Stimulated activated CD4-positive, alpha-beta T cell treated with anti-CD3 and anti-CD28 coated beads, Interleukin-4, amount 100 ng/mL, for 1 hour (primary cell): ENCODE measurements at places on chromosomes 3 and 15.
A peak's percentile ranks its signal among the peaks of the same experiment; 100 is the strongest.

DNA sequence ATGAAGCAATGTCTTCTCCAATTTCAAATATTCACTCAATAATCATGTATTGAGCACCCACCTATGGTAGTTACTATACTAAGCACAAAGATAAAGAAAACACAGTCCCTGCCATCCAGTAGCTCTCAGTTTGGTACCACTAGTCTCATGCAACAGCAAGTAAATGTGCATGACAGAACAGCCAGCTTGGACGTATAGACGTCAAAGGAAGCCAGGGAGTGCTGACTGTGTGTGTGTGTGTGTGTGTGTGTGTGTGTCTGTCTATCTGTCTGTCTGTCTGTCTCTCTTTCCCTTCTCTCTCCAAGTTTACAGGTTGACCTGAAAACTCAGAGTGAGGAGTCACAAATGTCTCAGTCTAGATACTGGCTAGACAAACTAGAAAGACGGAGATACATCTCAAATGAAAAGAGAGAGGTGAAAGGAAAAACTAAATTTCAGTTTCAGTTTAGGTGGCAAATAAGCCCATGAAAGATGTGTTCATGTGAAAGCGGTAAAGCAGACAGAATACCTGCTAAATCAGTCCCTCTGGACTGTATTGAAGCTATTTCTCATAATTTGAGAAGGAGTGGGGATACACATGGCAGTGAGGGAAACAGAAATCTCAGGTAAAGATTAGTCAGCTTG is 141.1 kb upstream of the PTPRG start:
- no peak for DNase-seq

- DNase-seq: no peak
Measured at GRCh38 chr3:66537735-66538134, 36.9 kb upstream of the LRIG1 start.

DNA sequence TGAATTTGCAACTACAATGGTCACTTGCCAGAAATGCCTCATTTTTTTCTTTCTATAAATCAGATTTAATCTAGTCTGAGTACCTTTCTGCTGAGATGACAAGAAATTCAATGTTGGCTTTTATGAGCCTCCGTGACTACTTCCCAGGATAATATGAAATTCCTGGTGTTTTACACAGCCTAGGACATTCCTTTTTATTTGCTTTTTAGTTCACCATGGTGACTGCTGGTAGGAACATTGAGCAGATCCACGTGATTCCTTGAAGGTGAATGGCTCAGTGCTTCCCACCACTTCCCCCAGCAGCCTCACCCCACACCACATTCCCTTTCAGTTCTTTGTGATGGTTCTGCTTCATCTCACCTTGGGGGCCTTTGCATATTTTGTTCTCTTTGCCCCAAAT is 4.3 kb upstream of the NPTN start:
- no peak for DNase-seq

DNA sequence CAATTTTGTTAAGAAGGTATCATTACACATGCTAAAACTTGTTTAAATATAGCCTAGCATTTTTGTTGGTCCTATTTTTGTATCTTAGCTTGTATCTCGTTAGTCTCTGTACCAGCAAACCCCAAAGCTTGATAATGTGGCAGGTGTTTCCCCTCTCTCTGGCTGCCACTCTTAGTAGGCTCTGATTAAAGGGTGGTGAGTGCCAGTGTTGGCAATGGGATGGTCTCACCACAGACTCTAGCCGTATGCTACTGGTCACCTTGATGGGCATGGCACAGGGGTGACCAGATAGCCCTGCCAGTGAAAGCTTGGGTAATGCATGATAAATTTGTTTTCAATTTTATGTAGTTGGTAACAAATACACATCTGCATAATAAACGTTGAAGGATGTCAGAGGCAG is 188.3 kb downstream of the CFAP20DC start:
- DNase-seq: no peak

DNA sequence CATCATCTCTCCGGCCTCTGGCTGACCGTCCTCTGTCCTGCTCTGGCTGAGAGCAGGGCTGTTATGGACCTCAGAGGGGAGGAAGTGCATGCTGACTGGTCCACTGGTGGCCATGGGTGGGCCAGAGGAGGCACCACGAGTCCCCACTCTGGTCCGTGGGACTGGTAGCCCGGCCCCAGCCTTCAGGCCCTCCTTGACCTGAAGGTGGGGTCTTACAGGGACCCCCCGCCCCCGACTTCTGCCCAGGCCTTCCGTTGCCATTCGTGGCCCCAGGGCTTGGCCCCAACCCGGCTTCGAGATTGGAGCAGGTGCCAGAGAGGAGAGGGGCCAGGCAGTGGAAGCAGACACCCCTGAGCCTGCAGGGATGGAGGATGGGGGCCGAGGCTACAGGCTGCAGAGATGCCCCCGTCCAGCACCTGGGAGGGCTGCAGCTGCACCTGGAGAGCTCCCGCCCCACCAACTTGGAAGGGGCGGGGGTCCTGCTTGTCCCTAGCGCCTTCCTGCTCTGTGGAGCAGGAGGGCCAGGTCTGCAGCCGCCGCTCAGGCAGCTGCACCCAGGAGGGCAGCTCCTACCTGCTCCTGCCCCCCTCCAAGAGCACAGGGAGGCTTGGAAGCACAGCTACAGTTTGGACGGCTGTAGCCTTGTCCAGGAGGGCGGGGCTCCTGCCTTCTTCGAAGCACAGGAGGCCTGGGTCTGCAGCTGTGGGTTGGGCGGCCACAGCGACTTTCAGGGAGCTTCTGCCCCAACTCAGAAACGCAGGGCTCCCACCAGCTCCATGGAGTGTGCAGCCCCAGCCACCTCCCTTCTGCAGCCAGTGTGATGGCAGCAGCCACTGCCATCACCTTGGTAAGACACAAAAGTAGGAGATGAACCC is 142.5 kb downstream of the KLF13 start:
- DNase-seq: no peak

DNA sequence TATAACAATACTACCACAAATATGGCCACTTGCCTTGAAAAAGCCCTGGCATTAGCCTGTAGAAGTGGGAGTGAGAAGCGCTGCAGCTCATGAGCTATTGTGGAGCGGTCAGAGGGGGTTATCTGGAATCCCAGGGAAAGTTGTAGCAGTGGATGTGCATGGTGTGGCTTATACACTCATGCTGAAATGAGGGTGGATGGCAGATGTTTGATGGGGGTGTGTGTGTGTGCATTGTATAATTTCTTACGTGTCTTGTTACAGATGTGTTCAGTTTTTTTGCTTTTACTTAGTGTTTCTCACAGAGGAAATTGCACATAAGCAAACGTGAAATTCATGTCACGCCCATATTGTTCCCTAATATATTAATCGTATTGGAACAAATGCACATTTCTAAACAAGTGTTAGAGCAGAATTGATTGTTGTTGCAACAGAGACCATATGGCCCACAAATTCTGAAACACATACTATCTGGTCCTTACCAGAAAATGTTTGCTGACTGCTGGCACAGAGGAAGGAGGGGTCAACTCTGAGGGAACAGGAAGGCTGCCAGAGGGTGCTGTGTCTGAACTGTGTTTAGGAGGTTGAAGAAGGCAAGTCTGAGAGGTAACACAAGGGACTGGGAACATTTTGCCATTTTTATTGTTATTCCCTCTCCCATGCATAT is 200.0 kb upstream of the CFAP20DC start:
- DNase-seq: no peak

DNA sequence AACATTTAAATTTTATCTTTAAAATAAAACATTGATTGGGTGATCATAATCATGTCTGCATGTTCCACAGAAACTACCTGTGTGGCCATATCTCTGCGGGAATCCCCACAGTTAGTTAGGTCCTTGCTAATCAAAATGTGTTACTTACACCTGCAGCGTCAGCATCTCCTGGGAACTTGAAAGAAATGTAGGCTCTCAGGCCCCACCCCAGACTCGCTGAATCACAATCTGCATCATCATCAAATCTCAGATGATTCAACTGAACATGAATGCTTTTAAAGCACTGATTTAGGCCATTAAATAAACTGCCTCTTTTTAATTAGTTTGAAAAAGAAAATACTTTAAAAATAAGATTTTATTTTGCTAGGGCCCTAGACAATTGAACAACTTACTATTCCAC is 577.8 kb downstream of the PYDC2 start:
- DNase-seq: no peak

- no peak for DNase-seq
Measured at GRCh38 chr3:79160421-79160820, 607.4 kb downstream of the ROBO1 start.

GRCh38 chr15:31267161-31268107 is 59.2 kb upstream of the KLF13 start:
- DNase-seq: no peak

DNA sequence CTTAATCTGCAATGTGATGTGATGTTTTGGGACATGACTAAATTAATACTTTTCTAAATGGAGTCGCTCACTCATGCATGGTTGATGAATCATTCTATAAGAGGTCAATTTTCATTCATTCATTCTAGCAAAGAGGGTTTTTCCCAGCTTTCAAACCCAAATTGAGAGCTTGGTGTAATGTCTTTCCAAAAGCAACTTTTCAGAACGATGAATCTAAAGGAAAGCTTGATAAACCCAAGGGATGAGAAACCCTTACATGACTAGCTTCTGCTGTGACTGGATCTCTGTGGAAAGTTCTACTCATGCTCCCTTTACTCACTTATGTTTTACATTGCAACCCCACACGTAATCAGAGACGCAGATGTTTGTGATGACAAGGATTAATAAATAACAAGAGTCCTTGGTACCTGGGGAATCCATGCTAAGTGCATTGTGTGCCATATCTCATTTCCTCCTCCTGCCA is 47.7 kb downstream of the PDZRN3 start:
- DNase-seq: no peak

GRCh38 chr3:134105876-134106556 is 76.3 kb upstream of the SLCO2A1 start:
- no peak for DNase-seq

- no peak for DNase-seq
Measured at GRCh38 chr3:25572919-25573385, 91.8 kb downstream of the TOP2B start.

- no peak for DNase-seq
Measured at GRCh38 chr3:50737193-50737905, 62.6 kb downstream of the DOCK3 start.

GRCh38 chr3:23567917-23568316 is 237.8 kb upstream of the UBE2E1 start:
- no peak for DNase-seq

- DNase-seq: no peak
Measured at GRCh38 chr15:28892789-28893610, 7.2 kb downstream of the APBA2 start.

- DNase-seq: no peak
Measured at GRCh38 chr15:50148362-50148963, 29.4 kb upstream of the ATP8B4 start.

DNA sequence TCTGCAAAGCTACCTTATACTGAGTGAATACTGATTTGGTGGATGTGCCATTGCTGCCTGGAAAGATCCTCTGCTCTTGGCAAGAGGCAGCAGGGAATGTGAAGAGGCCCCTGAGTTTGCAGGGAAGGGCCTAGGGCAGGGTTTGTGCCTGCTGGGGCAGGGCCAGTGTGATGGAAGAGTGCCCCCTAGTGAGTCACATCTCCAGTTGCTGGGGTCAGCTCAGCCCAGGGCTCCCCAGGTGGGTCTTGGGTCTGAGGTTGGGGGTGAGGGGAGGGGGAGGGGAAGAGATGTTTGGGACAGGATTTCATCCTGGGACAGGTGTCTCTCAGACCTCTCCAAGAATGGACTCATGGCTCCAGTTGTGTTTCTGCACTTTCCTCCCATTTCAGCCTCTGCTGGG is 4.1 kb upstream of the AMOTL2 start:
- no peak for DNase-seq

GRCh38 chr3:16286161-16286560 is 21.1 kb downstream of the OXNAD1 start:
- DNase-seq: peak; percentile 63

DNA sequence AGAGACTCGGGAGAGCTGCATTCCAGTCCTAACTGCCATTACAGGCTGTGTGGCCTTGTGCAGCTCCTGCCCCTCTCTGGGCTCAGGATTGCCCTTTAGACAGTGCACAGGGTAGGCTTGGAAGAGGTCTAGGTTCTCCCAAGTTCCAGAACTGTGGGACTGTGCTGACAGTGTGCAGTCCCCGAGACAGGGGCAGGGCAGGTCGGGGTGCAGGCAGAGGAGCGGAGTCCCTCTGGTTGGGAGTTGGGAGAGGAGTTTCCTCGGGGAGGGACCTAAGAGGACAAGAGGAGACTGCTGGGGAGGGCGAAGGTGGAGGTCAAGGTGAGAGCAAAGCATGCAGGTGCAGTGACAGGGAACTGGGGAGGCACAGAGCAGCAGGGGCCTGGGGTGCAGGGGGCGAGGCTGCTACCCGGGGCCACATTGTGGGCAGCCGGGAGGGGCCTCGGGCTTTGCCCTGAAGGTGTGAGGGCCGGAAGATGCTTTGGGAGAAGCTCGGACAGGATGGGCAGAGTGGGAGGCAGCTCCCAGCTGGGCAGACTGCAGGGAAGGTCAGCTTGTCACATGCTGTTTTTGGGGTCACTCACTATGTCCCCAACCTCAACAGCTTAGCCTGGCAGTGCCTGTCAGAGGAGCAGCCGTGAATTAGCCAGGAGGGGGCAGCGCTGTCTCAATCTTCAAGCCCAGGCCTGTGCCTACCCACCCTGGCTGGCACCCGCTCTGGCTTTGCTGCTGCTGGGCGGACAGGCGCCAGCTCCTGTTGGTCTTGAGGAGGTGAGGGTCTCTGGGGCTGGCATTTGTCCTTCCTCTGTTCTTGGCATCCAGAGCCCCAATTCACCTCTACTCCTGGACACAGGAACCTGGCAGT is 15.4 kb upstream of the CSPG4 start:
- DNase-seq: peak; percentile 75

DNA sequence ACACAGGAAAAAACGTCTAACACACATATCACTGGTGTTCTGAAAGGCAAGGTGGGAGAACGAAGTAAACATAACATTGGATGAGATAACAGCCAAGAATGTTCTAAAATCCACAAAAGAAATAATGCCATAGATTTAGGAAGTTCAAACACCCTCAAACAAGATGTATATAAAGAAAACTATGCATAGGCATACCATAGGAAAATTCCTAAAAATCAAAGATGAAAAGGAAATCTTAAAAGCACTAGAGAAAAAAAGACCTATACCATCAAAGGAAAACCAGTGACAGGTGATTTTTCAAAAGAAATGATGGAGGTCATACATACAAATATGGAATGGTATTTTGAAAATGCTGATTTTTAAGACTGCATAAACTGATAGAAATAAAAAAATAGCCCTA is 57.3 kb downstream of the GLB1 start:
- DNase-seq: no peak

- DNase-seq: no peak
Measured at GRCh38 chr3:169563775-169564059, 99.8 kb downstream of the MECOM start.

- DNase-seq: no peak
Measured at GRCh38 chr3:29914861-29915524, 634.1 kb downstream of the RBMS3 start.

DNA sequence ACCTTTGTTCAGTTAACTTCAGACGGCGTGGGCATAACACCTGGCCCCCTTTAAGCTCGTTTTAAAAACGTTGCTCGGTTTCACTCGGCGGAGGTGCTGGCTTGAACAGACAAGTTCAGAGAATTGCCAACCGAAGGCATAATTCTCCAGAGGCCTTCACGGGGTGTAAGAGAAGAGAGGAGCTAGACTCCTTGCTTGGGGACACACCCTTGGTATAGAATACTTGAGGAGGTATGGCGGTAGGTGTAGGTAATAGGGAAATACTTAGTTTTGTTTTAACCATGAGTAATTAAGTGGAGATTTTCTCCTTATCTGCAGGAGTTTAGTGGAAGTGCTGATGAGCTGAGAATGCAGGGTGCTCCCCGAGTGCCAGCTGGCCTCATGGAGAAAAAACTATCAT is 921 bp downstream of the FBXL2 start:
- DNase-seq: no peak

- DNase-seq: no peak
Measured at GRCh38 chr3:101203411-101203810, 117.0 kb downstream of the IMPG2 start.

- DNase-seq: no peak
Measured at GRCh38 chr3:72009851-72010443, 225.0 kb upstream of the PROK2 start.
